ENCODE measurements at places on chromosomes 12 and 14.

DNA sequence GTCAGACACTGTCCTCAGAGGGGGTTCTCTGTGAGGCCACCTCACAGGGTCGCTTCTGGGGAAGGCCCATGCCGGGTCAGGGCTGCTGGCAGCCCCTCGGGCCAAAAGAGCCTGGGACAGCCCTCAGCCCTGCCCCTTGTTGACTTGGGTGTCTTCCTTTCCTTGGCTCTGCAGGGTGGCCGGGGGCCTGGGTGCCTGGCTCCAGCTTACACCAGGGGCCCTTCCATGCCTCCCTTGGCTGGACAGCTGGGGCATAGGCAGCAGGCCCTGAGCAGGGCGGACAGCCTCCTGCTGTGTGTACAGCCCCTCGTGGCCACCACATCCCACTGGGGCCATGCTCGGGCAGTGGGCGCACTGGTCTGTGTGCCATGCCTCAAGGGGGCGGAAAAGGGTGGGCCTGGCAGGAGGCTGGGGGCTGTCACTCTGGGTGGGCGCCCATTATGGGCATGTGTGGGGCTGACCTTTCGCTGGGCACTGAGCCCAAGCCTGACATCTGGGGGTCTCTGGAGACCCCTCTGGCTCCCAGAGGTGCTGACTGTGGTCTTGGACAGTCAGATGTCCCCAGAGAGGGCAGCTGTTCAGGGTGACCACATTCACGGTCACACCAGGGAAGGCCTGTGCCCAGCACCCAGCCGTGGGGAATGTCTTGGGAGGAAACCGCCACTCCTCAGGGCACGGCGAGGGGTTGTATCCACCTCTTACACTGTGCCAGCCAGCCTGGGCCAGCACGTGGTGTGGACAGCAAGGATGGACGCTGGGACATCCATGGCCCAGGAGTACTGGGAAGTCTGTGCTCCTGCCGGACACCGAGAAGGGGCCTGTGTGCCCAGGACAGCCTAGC, 313.3 kb downstream of the TMEM121 start:
- DNase-seq, result no peak

DNA sequence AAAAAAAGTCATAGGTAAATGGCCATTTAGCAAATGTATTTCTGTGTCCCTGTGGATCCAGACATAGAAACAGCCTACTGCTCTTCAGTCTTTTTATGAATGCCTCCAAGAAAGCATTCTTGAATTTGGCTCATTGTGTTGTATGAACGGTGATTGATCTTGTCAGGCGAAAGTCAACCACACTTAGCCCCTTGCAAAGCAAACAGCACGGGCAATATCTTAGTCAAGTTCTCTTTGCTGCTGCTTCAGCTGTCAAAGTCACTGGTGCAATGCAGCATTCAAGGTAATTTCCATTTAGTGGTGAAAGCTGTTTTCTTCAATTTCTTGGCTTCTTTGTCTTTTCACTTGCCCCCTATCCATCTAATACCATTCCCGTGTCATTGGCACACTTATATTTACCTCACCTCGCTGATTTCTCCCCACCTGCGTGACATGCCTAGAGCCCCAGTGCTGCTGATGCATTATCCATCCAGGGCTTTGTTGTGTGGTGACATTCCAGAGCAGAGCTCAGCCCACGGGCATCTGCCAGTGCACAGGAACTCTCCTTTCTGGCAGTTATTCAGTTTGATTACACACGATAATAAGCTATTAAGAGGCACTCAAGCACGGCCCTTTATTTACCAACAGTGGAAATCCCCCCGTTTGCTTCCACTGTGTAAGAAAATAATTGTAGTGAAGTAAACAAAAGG, 362.3 kb upstream of the NOVA1 start:
- no peak for DNase-seq

- no peak for DNase-seq
Measured at GRCh38 chr12:79685068-79685467, 5.7 kb downstream of the PAWR start.

- DNase-seq, result no peak
Measured at GRCh38 chr12:89346741-89347324, 5.5 kb downstream of the DUSP6 start.

DNA sequence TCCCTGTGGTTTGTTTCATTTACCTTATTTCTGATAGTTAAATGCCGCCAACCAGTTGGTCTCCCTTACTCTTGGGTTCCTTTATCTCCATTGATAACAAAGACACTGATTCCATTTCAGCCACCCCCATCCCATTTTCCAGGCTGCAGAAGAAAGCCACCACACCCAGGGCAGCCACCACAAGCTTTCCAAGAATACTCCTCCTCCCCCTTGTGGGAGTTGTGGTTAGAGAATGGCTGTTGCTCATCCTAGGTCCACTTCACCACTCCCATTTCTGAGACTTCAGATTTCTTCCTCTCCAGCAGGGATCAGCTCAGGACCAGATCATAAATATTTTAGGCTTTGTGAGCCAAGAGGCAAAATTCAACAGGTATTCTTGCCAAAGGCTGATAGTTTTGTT, 73.9 kb downstream of the ANO4 start:
- DNase-seq, result no peak

DNA sequence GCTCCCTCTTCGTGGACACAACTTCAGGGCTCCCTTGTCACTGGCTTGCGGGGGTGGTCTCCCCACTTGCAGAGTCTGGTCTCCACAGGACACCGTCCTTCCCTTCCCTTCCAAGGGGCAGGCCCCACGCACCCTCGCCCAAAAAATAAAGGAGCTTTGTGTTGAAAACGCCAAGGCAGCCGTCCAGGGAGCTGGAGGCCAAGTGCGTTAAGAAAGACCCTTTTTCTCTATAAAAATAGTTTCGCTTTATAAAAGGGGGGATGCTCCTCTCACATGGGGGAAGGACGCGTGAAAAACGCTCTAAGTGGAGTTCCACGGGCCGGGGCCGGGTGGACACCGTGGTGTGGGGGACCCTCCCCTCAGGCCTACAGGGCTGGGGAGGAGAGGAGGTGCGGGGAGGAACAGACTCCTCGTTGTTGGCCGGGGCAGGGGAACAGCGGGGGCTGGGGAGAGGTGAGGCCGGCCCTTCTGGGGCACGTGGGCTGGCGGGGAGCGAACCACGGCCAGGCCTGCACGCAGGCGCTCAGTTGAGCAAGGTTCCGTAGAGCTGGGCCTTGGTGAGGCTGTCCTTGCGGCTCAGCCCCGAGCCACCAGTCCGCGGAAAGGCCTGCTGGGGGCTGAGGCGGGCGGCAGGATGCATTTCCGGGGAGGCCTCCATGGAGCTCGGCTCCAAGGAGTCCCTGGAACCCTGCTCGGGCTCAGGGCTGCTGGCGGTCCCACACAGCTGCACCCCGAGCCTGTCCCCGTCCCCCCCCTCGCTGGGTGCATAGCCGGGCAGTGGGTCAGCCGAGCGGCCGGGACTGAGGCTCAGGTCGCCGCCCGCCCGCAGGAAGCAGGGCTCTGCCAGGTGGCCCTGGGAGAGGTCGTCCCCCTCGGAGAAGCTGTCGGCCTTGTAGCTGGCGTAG, 49.5 kb downstream of the BEGAIN start:
- no peak for DNase-seq

DNA sequence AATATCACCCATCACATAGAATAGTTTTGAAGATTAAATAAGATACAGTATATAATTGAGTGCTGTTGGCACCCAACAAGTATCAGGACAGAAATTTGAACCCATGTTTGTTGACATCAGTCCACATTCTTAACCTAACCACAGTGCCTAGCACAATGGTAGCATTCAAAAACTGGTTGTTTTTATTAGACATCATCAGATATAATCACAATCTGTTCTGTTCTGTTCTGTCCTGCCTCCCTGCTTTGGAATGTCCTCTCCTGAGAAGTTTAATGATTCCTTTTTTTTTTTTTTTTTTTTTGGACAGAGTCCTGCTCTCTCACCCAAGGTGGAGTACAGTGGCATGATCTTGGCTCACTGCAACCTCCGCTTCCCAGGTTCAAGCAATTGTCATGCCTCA, 476.6 kb downstream of the RMST start:
- DNase-seq, result no peak

GRCh38 chr12:65278576-65279368, at the start of gene MSRB3:
TSS of gene MSRB3 (plus strand) at chr12:65278683. CDS start at chr12:65308580, 29,897 bp downstream.
- DNase-seq, result no peak

GRCh38 chr14:65943150-65943549, 530.6 kb downstream of the FUT8 start:
- DNase-seq, result no peak

DNA sequence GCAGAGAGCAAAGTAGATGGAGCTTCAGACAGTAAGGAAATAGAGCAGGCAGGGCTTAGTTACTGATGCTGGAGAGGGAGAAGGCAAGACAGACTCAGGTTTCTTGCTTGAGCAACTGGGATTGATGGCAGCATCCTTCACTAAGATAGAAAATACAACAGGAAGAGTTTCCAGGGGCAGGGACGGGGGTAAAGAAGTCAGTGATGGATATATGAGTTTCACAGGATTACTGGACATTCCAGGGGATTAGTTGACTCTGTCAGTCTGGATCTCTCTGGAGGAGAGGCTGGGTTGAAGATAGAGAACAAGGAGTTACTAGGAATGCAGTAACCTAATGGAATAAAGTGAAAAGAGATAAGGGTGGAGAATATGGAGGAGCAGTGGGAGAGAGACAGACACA, 74.5 kb upstream of the ATF1 start:
- no peak for DNase-seq

DNA sequence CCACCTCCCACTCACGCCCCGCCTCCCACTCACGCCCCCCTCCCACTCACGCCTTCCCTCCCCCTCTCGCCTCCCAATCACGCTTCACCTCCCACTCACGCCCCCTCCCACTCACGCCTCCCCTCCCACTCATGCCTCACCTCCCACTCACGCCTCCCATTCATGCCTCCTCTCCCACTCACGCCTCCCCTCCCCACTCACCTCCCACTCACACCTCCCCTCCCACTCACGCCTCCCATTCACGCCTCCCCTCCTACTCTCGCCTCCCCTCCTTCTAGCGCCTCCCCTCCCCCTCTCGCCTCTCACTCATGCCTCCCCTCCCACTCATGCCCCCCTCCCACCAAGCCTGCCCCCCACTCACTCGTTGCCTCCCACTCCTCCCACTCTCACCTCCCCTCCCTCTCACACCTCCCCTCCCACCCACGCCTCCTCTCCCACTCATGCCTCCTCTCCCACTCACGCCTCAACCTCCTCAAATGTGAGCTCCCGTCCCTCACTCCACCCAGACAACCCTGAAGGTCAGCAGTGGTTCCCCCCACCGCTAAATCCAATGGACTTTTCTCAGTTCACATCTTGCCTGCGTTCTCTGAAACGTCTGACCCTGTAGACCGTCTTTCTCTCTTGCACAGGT, 39.8 kb downstream of the TMEM63C start:
- no peak for DNase-seq

DNA sequence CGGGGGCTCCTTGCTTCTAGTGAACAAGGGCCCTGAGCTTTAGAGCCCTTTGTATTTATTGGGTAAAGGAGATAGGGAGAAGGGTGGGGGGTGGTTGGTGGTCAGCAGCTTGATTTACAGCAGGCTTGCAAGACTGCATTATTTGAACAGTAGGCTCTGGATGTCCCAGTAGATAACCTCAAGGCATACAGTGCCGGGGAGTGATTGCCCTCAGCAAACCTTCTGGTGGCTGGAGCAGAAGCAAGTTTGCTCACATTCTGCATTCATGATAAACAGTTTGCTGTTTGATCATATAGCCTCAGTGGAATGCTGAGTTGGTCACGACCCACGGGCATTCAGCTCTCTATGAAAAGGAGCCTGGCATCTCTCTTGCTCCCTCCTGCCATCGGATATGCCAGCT, 16.5 kb upstream of the MAPKAPK5 start:
- no peak for DNase-seq

DNA sequence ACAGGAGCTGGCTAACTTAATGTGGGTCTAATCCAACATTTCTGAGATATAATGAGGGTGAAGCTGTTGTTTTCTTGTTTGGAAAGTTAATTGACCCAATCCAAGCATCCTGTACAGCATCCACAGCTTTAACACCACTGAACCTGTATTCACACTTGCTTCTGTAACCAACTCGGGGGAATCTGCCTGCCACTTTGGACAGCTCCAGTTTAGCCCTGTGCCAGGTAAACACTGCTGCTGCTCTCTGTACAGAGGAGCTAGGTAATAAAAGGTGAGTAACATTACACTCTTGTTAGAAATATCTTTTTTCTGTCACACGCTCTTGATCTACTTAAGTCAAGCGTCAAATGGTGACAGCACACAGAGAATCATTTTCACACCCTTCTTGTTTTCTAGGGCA, 700 bp downstream of the OR11G2 start:
- no peak for DNase-seq

GRCh38 chr12:41514021-41514777, 326.1 kb downstream of the PDZRN4 start:
- DNase-seq, result no peak

DNA sequence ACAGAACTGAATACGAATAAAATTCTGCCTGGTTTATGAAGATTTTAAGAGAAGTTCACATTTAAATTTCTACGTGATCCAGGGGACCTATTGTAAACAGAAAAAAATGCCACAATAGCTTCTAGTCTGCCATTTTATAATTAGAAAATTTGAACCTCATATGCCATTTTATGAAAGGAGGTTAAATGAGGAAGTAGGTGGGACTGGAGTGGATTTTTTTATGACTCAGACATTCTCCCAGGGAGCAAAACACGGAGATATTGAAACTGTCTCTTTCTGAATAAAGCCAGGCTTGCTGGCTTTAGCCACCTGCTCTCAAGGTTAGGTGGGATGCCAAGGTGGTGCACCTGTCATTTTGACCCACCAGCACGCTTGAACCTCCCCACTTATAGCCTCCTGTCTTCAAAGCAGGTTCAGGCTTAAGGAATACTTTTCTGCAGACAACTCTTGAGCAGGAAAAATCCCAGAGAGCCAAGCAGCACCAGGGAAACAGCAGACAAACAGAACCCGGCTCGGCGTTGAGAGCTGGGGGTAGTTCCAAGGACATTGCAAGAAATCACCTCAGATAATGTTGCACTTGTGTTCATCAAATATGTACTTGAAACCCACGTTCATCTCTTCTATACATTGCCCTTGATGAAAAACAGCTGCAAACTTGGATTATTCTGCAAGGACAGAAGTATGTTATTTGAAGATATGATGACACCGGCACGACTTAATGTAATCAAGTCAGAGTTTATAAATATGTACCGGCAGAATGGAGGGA, 203.7 kb downstream of the PPM1H start:
- no peak for DNase-seq

GRCh38 chr14:52391881-52392615, 77.9 kb downstream of the PTGER2 start:
- no peak for DNase-seq

GRCh38 chr12:89779090-89779489, 70.5 kb upstream of the ATP2B1 start:
- DNase-seq, result no peak

DNA sequence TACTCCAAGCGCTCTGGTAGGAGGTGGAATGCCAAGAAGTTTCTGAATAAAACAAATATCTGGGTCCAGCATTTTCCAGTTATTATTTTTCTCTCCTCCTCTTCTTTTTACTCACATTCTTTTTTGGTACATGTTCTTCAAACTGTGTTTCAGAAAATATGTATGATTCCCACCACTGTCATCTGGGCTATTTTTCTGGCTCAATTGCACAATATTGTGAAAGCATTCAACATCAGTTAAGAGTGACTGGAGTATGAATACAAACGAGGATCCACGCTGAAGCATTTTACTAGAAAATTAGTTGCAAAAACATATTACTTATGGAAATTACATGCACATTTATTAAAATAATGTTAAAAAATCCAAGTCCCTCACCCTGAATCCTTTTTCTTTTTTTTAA, 61.5 kb downstream of the KCNMB4 start:
- no peak for DNase-seq

Data from stimulated activated CD4-positive, alpha-beta T cell treated with anti-CD3 and anti-CD28 coated beads, Interleukin-4, amount 100 ng/mL, for 48 hours (primary cell).